ENCODE measurements at places on chromosomes 12 and 14.

- DNase-seq: no peak
These were observed 160.1 kb downstream of the BRMS1L start for GRCh38 chr14:35986219-35986573.

DNA sequence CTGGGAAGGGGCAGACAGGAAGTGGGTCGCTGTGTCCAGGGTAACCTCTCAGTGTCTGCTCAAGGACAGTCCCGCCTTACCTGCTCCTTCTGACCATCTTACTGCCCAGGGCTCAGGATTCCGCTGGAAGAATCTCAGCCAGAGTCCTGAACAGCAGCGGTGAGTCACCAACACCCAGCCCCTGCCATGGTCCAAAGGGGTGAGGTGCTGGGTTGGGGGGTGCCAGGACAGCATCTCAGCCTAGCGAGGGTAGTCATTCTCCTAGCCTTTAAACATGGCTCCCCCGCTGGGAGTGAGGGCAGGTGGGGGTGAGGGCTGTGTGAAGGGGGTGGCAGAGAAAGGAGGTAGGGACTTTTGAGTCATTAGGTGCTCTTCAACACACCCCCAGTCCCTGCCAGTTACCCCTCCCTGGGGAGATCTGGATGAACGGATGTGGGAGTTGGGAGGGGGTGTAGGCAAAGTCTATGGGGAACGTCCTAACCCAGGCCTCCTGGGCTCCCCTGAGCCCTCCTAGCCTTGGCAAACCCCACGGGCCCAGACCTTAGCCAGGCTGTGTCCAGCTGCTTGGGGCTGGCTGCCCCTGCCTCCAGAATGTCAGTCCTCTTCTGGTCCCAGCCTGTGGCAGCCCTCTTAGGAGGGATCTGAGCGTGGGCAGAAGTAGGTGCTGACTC is 2.5 kb downstream of the TAMALIN start:
- DNase-seq: no peak

DNA sequence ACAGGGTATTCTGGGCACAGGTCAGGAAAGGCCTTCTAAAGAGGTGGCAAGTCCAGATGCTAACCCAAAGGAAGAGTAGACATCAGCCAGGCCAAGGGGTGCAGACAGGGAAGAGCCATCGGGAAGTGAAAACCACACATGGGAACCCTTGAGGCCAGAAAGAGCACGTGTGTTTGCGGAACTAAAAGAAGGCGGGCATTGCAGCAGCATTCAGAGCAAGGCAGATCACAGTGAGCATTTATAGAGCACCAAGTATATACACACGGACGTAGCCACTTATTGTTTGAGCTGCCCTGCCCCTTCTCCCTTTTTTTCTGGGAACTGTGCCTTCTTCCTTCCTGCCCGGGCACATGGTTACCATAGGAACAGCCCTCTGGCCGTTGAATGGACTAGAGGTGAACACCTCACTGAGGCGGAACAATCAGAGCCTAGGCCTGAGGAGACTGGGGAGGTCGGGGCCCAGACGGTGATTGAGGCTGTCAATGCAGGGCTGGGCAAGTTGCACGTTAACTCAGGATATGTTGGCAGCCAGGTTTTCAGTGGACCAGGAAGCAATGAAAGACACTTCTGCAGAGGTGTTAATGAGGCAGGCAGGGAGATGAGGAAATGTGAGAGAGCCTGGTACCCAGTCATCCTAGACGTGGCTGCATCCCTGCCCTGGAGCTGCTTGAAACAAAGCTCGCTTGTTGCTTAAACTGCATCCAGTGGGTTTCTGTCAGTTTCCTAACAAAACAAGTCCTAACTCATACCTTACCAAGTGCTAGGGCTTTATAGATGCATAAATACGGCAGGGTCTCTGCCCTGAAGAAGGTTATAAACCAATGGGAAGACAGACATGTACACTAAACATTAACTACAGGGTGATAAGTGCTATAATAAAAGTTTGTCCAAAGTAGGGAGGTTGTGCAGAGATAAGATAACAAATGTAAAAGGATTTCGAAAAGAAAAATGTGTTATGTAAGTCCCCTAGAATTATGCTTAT is 34.2 kb downstream of the MOAP1 start:
- DNase-seq: no peak

- no peak for DNase-seq
These were observed 3.4 kb downstream of the TAMALIN start for GRCh38 chr12:52010152-52010622.

- DNase-seq: no peak
These were observed 706 bp downstream of the PRMT5 start for GRCh38 chr14:22928237-22929103.

DNA sequence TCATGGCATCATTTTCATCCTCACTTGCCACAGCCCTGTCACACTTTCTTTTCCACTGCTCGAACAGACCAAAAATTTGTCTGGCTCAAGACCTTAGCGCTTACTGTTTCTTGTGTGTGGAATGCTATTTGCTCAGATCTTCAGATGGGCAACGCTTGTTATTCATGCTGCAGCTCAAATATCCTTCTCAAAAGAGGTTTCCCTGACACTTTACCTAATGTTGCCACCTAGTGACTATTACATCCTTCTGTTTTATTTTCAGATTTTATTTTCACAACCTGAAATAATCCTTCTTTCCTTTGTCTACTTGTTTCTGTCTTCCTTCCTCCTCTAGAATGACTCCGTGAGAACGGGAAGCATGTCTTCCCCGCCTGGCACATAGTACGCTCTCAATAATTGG is 5.6 kb downstream of the FBXO33 start:
- DNase-seq: no peak

DNA sequence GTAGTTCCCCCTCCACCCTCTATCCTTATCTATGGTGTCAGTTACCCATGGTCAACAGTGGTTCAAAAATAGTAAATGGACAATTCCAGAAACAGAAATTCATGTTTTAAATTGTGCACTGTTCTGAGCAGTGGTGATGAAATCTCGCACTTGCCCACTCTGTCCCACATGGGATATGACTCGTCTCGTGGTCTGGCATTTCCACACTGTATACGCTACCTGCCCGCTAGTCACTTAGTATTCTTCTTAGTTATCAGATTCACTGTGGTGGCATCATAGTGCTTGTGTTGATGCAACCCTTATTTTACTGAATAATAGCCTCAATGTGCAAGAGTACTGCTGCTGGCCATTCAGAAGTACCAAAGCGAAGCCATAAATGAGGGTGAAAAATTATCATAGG is 507.0 kb downstream of the SNAPC1 start:
- no peak for DNase-seq

GRCh38 chr12:41606468-41607445 is 418.6 kb downstream of the PDZRN4 start:
- no peak for DNase-seq

DNA sequence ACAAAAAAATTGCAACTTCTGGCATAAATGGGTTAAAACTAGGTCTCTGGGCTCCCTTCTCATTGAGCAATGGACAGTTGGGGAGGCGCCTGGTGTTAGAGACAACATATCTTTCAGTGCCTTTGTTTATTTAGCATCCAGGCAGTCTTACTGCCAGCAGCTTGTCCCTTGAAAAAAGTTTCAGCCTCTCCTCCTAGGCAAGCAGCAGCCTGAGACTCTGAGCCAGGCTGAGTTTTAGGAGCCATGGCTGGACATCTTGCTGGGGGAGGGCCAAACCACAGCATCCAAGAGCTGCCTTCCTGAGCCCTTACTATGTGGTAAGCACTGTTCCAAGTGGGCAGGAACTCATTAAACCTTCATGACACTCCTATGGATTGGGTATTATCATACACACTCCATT is 10.1 kb upstream of the JDP2 start:
- no peak for DNase-seq

DNA sequence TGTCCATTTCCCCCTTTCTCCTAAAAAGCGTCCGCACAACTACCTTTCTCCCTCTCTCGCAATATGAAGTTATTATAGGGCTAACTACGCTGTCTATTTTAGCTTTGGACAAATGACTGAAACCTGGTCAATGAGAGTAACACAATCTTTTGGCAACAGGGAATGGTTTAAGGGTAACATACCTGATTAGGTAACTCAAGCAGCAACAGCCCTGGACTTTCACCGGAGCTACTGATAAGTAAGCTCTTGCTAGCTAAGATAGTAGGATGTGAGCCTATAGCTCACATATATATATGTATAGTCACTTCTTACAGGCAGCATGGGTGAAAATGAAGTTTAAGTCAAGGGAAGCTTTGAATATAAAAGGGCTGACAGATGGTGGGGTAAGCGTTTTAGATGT is 313.0 kb downstream of the CEP128 start:
- DNase-seq: no peak

GRCh38 chr12:108207791-108208730 is 79.0 kb downstream of the WSCD2 start:
- no peak for DNase-seq

GRCh38 chr12:68899251-68899771 is 33.7 kb downstream of the CPM start:
- no peak for DNase-seq

GRCh38 chr12:8077207-8077606 is 4.9 kb upstream of the NECAP1 start:
- no peak for DNase-seq

DNA sequence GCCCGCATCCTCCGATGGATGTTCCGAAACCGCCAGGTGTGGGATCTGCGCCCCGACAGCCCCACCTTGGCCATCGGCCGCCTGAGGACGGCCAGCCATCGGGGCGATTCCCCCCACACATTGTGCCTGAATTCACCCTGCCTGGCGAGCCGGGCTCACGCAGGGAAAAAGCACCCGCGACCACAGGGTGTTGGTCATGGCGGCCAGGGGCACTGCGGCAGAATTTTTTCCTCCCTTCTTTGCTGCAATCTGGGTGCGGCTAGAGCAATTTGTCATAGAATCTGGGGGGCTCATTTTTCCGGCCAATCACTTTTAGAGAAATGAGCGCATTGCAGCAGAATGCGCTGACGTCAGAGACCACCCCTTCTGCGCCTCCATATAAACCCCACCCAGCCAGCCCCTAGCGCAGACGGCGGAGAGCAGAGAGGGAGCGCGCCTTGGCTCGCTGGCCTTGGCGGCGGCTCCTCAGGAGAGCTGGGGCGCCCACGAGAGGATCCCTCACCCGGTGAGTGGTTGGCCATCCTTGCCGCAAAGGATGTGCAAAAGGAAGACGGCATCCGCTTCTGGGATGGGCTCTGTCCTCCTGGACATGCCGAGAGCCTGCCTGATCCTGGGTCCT is at the start of gene MEG3:
TSS of gene MEG3 (plus strand) at position 406 of the 619 bp plus-strand sequence.
- no peak for DNase-seq

- no peak for DNase-seq
These were observed 57.3 kb downstream of the NTN4 start for GRCh38 chr12:95733141-95733825.

- no peak for DNase-seq
These were observed 5.8 kb upstream of the HCAR3 start for GRCh38 chr12:122722387-122722786.

GRCh38 chr14:76015668-76016067 is 30.1 kb downstream of the IFT43 start:
- DNase-seq: no peak

DNA sequence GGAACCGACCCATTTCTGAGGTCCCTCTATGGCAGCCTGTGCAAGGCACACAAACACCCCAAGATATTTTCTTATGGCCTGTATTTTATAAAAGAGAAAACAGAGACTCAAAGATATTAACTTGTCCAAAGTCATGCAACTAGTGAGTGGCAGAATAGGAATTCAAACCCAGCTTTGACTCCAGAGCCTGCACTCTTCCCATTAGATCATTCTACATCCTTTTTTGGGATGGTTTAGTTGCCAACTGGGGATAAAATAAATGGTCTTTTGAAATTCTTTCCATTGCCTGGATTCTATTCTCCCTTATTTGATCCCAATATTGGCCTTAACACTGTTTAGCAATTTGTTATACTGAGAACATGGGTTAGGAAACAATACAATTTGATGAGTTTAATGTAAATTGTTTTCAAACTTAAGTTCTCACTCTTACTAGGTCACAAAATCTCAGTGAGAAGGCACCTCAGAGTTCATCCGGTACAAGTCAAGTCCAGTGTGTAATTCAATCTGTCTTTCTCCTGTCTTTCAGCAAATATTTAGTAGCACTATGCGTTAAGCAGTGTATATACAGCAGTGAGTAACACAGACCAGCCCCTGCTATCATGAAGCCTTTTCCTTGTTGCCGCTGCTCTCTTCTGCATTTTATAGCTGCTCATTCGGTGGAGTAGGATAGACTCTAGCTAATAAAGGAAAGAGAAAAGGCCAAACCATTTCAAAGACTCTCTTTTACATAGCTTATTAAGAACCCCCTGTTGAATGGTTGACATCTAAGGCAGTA is 162.1 kb upstream of the IFNG-AS1 start:
- DNase-seq: no peak

DNA sequence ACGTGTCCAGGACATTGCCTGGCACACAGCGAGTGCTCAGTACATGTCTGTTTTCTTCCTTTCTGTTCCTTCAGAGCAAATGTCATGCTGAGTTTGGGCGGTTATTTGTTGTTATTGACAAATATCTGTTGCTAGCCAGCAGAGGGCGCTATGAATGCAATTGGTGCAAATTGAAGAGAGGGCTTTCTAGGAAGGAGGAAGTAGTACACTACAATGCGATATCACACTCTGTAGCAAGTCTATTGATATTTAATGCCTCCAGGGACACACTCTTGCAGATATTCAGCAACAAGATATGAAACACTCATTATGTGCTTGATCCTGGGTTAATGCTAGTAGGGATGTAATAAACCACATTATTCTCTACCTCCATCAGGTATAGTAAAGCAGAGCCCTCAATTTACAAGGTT is 267.3 kb upstream of the SRRM4 start:
- DNase-seq: no peak

DNA sequence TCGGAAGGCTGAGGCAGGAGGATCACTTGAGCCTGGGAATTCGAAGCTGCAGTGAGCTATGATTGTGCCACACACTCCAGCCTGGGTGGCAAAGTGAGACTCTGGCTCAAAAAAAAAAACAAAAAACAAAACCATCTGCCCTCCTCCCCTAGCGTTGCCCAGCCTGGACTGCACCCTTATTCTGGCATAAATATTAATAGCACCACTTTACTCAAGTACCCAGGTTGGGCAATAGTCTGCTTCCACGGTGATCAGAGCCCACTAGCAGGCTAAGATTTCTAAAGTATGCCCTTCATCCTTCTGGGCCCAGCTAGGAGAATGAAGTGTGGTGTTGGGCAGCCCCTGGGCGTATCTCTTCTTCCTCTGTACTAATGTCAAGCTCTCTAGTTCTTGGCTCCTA is 33.3 kb downstream of the KCTD10 start:
- DNase-seq: no peak

- DNase-seq: no peak
These were observed 5.8 kb upstream of the PUS1 start for GRCh38 chr12:131923260-131923659.

GRCh38 chr12:24020397-24021163 is 71.1 kb upstream of the SOX5 start:
- DNase-seq: no peak

Data from stimulated activated CD4-positive, alpha-beta T cell treated with anti-CD3 and anti-CD28 coated beads, TNF-alpha, amount 100 ng/mL, for 4 hours (primary cell).